AG08395 (cell line): ENCODE measurements at places on chromosomes 13 and 19.

GRCh38 chr13:106036870-106037269 lies 498.6 kb downstream of the EFNB2 start:
- no peak for DNase-seq

GRCh38 chr13:21142766-21143165 lies 33.6 kb downstream of the SKA3 start:
- DNase-seq: no peak

- DNase-seq: no peak
Measured at GRCh38 chr19:19570571-19570970, 32.5 kb downstream of the CILP2 start.

DNA sequence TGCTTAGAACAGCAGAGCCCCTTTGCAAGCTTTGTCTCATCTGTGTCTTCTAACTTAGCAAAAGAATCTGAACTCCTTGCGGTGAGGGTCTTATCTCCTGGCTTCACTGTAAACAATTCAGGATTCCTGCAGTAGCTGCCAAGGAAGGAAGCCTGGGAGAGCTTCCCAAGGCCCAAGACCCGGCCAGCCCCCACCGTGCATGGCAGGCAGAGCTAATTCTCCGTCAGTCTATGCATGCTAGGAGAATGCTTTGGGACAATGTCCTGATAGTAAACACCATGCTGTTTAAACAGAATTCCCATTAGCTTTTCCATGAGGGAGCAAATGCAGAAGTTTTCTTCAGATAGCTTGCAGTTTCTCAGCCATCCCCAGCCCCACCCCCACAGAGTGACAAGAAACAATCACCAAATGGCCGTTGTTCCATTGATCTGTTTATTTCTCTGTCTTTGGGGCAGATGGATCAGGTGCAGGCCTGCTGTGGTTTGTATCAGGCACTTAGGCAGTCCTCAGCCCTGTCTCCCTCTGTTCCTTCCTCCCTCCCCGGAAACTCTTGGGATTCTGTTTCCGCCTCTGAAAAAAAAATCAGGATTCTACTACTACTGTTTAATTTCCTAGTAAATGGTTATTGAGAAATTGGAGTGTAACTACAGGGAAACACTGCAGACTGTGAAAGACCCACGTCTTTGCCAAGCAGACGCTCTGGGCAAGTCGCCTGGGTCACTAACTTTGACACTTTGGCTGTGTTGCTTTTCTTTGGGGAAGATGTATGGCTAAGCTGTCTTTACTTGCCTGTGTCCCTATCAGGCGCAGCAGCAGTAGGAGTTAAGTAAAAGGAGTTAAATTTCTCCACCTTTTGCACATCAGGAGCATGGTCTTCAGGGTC lies 40.7 kb upstream of the SPATA13 start:
- no peak for DNase-seq

- DNase-seq: no peak
Measured at GRCh38 chr13:54901316-54901715, 1872.7 kb downstream of the OLFM4 start.

DNA sequence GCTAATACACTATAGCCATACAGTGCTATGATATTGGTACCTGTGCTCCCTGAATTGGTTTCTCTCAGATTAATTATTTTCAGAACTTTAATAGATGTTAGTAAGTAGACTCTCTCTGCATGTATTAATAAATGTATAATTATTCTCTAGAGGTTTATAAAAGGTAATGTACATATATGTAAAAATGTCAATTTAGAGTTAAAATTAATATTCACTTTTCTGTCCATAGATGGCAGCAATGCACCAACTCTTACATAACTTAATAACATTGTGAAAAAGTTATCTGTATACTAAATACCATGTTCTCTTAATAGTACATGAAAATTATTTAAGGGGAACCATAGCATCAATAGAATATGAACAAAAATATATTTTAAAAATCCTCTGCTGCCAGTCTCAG lies 515.0 kb upstream of the KLHL1 start:
- DNase-seq: no peak

GRCh38 chr13:51925865-51926527 lies 64.2 kb downstream of the CCDC70 start:
- DNase-seq: no peak

- no peak for DNase-seq
Measured at GRCh38 chr19:16429066-16429758, 42.6 kb downstream of the EPS15L1 start.

DNA sequence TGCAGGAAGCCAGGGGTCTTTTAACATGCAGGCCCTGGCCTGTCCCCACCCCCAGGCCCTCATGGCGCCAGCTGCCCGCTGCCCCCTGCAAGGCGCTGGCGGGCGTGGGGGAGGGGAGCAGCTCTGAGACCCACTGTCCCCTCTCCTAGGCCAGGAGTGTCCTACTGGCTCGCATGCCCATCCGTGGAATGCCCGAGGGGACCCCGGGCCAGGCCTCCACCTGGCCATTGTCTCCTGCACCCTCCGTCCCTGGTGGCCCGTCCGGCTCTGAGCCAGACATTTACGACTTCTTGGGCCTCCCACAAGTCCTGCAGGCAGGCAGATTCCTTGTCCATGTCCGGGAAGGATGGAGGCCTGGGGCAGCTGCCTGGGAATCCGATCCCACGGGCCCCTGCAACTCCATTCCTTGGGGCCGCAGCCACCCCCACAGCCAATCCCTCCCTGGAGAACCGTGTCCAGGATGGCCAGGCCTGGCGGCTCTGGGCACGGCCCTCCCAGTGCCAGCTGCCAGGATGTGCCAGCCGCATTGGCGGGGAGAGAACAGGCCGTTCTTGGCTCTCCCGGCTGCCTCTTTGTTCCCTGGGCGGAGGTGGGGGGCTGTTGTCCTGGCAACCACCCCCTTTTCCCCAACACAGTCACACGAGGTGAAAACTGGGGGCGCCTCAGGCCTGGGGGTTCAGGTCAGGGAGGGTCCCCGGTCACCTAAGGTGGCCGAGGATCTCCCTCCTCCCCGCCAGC lies 10.5 kb upstream of the PLIN3 start:
- DNase-seq: no peak

DNA sequence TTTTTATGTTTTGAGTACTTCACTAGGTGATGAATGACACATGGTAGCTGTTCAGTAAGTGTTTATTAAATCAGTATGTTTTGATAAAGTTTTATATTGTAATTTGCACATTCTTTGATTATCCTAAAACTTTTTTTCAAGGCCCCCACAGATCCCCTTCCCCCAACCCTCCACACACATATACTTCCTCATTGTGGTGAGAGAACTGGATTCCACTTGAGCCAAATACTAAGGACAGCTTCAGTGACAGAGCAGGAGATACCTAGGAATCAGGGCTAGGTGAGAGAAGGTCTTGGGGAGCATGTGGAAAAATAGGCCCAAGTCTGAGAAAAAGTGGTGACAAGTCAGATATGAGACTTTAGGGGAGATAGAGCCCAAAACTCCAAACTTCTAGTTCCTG lies 174.6 kb downstream of the TDRD3 start:
- DNase-seq: no peak

DNA sequence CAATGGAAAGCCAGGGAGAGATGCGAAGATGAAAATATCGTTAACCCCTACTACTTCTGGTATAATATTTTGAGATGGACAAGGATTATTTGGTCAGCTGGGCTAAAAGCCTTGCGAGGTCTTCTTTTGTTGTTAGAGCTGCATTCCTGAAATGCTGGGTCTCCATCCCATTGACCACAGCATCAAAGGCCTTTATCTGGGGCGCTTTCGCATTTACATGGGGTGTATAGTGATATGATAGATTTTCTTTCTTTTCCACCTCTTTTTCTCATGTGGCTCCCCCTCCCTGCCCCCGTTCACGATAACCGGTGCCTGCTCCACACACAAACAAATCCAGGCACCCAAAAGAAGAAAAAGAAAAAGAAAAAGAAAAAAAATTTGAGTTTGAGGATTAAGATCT lies 77.5 kb downstream of the ZNF536 start:
- DNase-seq: no peak

DNA sequence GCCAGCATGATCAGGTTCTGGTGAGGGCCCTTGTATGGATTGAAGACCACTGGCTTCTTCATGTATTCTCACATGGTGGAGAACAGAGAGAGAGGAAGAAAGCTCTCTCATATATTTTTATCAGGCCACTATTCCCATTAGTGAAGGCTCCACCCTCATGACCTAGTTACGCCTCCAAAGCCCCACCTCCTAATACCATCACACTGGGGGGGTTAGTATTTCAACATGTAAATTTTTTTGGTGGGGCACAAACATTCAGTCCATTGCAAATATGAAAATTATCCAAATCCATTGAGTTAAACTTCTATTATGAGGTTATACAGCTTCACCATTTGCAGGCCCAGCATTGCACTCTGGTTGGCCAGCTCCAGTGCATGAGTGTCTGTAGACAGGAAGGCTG lies 33.2 kb upstream of the RBM26 start:
- DNase-seq: no peak

- no peak for DNase-seq
Measured at GRCh38 chr19:10408511-10409283, 5.4 kb upstream of the CDC37 start.

DNA sequence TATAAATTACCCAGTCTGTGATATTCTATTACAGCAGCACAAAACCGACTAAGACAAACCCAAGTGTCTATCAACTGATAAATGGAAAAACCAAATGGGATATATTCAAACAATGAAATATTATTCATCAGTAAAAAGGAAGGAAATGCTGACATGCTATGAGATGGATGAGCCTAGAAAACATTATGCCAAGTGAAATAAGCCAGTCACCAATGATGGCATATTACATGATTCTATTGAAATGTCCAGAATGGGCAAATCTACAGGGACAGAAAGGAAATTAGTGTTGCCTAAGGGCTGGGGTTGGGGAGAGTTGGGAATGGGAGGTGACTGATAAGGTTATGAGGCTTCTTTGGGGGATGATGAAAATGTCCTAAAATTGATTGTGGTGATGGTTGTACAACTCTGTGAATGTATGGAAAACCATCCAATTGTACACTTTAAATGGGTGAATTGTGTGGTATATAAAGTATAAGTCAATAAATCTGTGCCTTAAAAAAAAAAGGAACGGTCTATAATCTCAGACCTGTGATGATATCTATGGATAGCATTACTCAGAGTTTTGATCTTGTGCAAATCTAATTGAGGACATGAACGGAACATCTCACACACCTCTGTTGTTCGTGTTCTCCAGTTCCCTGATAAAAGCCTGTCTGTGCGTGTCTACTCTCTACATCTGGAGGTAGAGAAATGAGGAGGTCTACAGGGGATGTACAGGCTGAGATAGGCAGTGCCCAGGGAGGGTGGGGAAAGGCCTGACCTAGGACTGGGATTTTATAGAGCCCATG lies 49.0 kb downstream of the TNFRSF19 start:
- DNase-seq: no peak

DNA sequence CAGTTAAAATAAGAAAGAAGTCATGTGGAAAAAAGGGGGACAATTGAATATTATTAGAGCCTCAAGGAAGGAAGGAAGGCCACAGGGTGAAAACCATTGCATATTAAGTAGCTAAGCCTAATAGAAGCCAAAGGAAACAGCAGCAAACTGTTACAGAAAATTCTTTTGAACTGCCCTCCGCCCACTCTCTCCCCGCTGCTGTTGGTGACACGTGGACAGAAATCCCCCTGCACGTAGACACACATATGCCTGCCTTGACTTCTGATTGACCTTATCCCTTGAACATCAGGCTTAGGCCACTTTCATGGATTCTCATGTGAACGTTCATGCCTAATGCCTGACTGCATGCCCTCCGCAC lies 229.1 kb downstream of the KCNRG start:
- no peak for DNase-seq
